ENCODE measurements at places on chromosomes 4 and X. TPM values are rescaled to one million over a fixed set of nuclear protein-coding genes. Genes with fewer than 3 reads are reported as not detected.

DNA sequence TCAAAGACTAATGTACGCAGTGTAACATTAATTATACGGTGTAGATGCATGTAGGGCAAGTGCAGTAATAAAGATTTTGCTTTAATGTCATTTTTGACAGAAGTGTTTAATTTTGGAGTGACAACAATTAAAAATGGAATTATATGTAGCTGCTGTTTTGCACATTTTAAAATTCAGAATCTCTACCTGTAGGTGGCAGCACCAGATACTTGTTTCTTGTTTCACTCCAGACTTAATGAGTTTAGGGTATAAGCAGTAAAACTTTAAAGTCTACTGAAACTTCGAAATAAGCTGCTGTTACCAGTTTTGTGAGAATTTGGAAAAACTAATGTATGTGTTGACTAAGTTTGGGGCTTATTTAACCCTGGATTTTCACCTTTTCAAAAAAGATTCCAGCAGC is 144.9 kb downstream of the POLA1 start:
- no peak for DNase-seq

Gene USP38
- 12.3 TPM for total RNA-seq

Gene SULT1B1
- total RNA-seq: 0.24 TPM

DNA sequence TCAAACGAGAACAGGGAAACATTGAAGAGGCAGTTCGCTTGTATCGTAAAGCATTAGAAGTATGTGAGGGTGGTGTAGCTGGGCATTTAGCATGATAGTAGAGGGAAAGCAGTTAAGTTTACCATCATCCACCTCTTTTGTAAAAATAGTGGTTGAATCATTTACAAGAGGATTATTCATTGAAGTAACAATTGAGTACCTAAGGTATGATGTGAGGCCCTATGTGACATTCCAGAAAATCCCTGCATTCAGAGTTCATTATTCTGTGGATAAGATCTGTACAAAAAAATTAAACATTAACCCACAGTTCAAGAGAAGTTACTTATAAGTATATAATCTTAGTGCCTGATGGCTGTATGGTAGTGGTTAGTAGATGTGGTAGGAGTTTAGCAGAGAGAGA is 22.2 kb upstream of the GCNA start:
- no peak for DNase-seq

DNA sequence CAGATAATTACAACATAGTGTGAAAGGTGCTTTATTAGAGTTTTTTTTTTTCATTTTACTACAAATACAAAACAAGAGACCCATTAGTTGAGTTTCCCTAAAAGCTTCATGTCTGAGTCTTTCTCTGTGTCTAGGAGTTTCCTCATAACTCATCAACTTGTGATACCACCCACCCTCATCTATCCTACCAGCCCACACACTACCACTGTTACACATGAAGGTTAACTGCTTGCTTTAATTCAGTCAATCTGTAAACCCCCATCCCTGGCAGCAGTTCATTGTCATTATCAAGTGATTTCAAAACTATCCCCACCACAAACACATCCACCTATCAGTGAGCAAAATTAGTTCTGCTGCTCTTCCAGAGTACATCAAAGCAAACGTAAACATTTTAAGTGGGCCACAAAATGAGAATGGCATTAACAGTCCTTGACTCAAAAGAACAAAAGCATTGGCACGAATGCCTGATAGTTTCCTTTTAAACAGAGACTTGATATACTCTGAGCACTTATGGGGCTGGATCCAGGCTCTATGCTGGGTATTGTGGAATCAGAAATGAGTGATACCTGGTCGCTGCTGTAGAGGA is 331.6 kb upstream of the FAM241A start:
- DNase-seq: no peak

DNA sequence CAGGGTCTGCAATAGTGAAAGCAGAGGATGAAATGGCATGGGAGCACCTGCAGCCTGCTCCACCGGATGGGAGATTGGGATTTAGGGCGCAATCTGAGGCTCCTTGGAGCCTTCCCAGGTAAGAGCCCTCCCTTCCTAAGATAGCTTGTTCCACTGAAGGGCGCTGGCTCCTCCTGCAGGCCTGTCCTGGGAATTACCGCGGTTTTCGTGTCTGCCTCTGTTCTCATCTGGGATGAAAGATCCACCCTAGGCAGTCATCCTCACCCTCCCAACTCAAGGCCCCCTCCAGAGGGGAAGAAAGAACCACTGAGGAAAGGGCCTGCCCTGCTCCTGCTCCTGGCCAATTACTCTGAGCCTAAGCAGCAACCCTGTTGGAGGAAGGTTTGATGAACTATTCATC is 547.5 kb downstream of the SMARCA1 start:
- DNase-seq: no peak

Gene HOPX
- 0.98 TPM for total RNA-seq

DNA sequence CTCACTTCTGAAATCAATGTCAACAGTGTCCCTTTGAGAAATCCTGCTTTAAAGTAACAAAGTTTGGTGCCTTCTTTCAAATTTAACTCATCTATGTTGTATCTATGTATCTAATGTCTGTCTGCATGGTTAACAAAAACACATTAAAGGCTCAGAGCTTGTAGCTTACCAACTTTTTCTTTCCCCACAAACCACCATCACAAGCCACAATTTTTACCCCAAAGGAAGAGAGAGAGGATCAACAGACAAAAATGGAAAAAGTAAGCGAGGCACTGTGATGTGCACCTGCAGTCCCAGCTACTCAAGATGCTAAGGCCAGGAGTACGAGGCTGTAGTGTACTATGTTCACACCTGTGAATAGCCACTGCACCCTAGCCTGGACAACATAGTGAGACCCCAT is 17.2 kb downstream of the ATRX start:
- no peak for DNase-seq

- no peak for DNase-seq
These were observed 1253.0 kb upstream of the PCDH7 start for GRCh38 chr4:29467044-29467717.

- DNase-seq: no peak
These were observed 262.5 kb downstream of the FBXW7 start for GRCh38 chr4:152273343-152273742.

DNA sequence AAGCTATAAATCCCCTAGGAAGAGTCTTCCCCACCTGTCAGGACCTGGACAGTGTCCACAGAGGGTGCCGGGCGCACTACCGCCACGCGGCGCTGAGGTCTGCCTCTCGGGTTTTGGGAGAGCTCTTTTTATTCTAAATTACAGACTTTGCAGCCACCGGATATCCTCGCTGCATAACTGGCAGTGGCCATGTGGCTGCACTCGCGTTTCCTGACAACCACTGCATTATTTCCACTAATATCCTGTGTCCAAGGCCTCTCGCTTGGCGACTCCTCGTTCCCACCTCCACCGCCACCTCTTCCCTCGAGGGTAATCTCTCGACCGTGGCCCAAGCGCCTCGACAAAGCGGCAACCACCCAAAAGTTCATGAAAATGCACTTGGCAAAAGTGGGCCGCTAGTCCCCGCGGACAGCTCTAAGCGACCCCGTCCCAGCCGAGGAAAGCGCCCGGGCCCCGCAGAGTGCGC is 512 bp upstream of the TMEM131L start:
- peak; percentile 34 for DNase-seq

- DNase-seq: peak; percentile 36
These were observed 153.0 kb upstream of the SCML1 start for GRCh38 chrX:17584248-17584681.

Gene BBS12
- 4.9 TPM for total RNA-seq

- DNase-seq: no peak
These were observed 3.0 kb upstream of the SLC2A9 start for GRCh38 chr4:10024303-10024702.

GRCh38 chr4:135354876-135355275 is 1153.3 kb upstream of the PABPC4L start:
- DNase-seq: no peak

Gene HPGDS
- not detected for total RNA-seq

GRCh38 chr4:26238778-26239679 is 81.8 kb upstream of the RBPJ start:
- no peak for DNase-seq

GRCh38 chr4:102541697-102542096 is 40.5 kb downstream of the NFKB1 start:
- no peak for DNase-seq

DNA sequence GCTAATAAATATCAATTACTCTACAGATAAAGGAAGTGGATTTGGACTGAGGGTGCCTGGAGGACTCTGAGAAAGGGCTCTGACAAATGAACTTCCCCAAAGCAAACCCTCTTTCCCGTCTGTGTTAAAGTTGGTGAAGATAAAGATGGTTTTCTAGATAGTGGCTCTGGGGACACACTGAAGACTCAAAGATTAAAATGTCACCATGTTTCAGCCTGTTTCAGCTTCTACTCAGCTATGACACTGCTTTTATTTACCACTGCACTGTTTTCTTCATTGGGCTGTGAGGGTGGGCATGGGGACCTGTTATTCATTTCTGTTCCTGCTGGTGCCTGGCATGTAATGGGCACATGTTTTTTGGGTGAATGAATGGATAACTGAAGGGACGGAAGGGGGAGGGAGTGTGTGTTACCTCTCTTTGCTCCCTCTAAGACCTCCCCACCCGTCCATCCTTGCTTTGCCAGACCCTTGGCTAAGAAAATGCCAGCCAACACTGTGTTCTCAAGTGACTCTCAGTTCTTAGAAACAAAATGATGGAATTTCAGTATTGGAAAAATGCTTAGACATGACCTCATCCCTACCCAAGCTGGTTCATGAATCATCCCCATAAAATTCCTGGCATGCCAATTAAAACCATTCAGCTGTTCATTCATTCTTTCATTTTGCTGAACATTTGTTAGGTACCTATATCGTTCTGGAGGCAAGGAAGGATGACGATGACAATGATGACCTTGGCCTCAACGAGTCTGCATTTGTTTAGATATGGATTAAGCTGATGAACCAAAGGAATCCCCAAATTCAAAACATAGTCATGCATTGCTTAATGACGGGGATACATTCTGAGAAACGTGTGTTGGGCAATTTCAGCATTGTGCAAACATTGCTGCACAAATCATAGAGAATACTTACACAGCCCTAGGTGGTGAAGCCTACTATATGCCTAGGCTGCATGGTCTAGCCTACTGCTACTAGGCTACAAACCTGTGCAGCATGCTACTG is 13.4 kb upstream of the STK32B start:
- no peak for DNase-seq

DNA sequence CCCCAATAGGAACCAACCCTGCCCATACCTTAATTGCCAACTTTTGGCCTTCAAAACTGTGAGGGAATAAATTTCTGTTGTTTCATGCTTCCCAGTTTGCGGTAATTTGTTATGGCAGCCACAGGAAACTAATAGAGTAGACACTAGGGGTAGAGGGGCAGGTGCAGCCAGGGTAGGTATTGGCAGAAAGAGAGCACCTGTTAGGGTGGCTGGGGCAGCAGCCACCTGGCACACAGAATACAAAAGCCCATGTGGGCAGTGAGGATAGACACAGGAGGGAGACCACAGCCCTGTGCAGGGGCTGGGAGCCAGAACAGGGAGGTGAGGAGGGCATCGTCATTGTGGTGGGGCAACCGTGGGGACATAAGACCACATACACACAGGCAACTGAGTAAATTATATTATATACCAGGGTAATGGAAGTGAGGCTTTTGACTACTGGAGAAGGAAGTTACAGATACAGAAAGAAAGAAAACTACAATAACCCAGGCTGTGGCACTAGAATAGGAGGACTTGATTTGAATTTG is 28.2 kb downstream of the IRF2 start:
- no peak for DNase-seq

Gene CITED1
- total RNA-seq: not detected

All from PC-9 (cell line).